ENCODE measurements at places on chromosomes 3 and 15.

- DNase-seq: no peak
Measured at GRCh38 chr3:48896936-48897335, 1.7 kb downstream of the SLC25A20 start.

DNA sequence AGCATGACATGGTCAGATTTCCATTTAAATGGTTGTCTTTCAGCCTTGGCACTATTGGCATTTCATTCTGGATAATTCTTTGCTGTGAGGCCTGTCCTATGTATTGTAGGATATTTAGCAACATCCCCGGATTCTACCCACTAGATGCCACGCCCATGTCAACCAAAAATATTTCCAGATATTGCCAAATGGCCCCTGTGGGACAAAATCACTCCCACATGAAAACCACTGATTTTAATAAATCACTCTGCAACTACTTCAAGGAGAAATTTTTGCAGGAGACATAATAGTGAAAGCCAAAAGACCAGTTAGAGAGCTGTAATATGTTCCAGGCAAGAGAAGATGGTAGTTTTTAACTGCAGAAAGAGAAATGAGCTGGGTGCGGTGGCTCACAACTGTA is 55.9 kb upstream of the RARB start:
- no peak for DNase-seq

DNA sequence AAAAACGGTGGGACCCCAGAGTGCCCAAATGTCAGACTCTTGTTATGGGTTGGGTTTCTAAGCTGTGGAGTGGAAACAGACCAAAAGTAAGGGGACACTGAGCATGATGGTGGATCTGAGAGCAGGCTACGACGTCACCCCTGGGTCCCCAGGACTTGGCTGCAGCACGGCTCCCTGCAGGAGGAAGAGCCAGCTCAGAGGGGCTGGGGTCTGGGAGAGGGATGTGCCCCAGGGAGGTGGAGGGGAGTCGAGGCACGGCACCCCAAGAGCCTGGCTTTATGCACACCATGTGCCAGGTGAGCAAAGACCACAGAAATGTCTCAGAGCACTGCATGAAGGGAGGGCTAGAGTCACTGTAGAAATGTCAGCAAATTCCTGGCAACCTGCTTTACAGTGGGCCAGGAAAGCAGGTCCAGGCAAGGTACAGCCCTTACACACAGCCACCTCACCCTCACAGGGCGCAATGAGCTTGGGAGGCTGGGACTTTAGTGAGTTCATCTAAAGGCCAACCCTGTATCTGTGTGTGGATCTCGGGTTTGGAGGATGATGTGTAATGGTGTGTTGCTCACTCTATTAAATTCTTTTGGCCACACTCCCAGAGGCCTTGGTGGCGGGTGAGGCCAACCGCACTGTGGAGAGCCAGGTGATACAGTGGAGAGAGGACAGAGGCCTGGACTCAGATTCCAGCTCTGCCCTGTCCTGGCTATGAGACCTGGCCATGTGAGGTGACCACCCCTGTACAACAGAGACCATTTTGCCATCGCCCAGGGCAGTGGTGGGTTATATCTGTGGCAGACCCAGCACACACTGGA is 14.1 kb downstream of the CTSH start:
- no peak for DNase-seq

DNA sequence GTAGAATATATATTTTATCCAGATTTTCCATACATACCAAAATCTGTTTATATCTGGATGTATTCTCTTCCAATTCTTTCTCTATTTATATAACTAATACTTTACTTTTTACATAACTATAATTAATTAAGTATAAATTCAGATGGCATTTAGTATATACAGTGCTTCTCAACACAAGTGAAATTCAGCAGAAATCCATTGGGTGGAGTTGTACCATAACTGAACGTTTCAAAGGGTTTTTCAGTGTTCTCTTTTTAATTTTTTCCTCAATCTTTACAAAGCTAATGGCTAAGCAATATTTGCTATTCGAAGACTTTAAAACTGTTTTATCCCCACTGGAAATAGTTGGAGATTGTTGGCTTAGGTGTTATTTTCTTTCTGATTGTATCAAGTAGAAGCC is 13.9 kb upstream of the ZBBX start:
- DNase-seq: no peak

- no peak for DNase-seq
Measured at GRCh38 chr15:83324799-83325198, 40.3 kb upstream of the BNC1 start.

- DNase-seq: peak; percentile 37
Measured at GRCh38 chr3:32569540-32570420, 878 bp downstream of the DYNC1LI1 start.

DNA sequence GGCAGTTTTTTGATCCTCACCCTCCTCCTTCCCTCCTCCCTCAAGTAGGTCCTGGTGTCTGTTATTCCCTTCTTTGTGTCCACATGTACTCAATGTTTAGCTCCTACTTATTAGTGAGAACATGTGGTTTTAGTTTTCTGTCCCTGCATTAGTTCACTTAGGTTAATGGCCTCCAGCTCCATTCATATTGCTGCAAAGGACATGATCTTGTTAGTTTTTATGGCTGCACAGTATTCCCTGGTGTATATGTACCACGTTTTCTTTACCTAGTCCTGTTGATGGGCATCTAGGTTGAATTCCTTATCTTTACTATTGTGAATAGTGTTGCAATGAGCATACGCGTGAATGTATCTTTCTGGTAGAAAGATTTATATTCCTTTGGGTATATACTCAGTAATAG is 61.7 kb upstream of the FGF7 start:
- DNase-seq: no peak

DNA sequence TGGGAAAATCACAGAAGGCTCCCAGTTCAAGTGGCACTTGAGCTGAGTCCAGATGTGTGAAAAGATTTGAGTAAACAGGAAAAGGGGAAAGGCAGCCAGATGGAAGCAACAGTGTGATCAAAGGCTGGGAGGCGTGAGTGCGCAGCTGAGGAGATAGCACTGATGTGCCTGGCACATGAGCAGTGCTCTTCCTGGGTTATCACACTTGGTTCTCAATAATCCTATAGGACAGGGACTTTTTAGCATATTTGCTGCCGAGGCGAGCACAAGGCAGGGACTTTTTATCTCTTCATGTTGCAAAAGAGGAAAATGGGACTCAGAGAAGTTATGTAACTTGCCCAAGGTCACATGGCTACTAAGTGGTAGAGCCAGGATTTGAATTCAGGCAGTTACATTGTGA is 39.6 kb downstream of the CORO2B start:
- no peak for DNase-seq

Data from activated naive CD4-positive, alpha-beta T cell treated with anti-CD3 and anti-CD28 coated beads for 36 hours (primary cell).